Left lobe of liver (tissue), 2 donors: ENCODE measurements at places on chromosomes 1 and 21.

GRCh38 chr1:22342734-22343191, 108.9 kb upstream of the ZBTB40 start:
- no peak for DNase-seq

- DNase-seq: no peak
These were observed 75.5 kb downstream of the VPS13D start for GRCh38 chr1:12305377-12305776.

DNA sequence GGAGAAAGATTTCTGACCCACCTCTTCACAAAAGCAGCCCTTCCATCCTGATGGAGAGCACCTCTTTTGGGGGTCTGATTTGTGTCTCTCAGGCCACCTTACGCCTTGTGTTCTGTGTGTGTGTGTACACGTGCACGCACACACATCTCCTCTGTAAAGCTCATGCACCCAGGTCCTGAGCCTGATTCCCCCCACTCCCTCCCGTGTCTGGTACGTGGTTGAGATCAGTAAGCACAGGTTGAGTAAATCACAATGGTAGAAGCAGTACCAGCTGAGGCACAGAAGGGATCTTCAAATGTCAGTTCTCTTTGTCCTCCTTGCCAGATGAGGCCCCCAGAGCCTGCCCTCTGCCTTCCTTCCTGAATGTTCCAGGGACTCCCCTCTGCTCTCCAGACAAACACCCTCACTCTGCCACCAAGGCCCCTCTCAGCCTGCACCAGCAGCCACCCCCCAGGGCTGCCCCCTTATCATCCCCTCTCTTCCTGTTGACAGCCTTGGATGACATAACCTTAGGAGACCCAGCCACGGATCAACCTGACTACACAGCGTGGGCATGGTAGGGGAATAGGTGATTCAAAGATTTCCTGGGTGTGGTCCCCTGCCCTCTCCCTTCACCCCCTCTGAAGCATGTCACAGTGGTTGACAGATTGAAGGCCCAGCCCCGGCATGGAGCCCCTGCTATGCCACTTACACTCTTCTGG, 112.8 kb downstream of the HIVEP3 start:
- no peak for DNase-seq

GRCh38 chr1:170097449-170097948, 23.0 kb upstream of the KIFAP3 start:
- no peak for DNase-seq

GRCh38 chr21:29185633-29186032, 55.2 kb downstream of the MAP3K7CL start:
- no peak for DNase-seq

- DNase-seq: no peak
These were observed 2.9 kb upstream of the CENPL start for GRCh38 chr1:173827611-173828010.

GRCh38 chr1:201983380-201983805, 945 bp downstream of the RNPEP start:
- no peak for DNase-seq

DNA sequence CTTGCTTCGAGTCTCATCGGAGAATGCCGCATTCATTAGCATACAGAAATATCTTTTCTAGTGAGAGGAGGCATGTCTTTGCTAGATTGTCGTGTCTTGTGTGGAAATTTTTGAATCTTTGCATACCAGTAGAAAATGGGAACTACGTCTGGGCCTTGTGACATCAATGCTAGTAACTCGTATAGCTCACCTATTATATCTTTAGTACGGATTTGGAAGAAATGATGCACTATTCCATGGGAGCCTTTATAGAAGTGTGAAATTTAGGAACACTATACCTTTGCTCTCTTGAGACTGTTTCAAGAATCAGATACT, 835 bp downstream of the UHMK1 start:
- DNase-seq: no peak

GRCh38 chr1:230693221-230693620, 20.7 kb downstream of the AGT start:
- DNase-seq: no peak

DNA sequence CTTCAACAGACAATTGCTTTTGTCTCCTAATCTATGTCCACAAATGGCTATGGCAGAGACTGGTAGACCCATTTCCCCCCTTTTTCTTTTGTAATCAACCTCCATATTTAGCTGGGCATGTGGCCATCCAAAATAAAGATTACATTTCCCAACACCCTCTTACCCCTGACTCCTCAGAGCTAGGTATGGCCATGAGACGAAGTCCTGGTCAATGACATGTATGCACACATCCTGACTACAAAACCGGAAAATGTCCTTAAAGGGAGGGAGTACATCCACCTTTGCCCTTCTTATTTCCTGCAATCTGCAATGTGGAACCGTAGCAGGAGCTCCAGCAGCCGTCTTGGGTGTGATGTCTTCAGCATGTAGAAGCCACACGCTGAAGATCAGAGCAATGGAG, 36.2 kb upstream of the RCSD1 start:
- no peak for DNase-seq

- no peak for DNase-seq
These were observed 126.1 kb downstream of the GDAP2 start for GRCh38 chr1:117803318-117803717.

DNA sequence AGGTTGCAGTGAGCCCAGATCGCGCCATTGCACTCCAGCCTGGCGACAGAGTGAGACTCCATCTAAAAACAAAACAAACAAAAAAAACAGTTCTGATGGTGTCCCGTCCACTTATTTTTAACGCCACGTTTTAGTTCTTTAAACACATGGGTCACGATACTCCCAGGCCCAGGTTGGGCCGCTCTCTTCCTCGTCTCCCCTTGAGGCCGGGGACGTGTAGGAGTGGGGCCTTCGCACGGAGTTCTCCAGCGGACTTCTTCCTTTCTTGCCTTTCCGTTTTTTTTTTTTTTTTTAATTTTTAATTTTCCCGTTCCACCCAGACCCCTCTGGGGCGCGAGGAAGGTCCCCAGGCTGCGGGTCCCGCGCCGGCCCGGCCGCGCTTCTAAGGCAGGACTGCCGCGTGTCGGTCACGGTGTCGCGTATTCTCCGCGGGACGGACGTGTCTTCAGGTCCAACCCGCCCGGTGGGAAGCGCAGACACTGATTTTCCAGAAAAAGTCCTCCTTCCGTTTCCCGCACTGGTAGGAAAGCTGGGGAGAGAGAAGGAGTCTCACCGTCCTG, 47.5 kb upstream of the SLC19A1 start:
- DNase-seq: peak; percentile 23

DNA sequence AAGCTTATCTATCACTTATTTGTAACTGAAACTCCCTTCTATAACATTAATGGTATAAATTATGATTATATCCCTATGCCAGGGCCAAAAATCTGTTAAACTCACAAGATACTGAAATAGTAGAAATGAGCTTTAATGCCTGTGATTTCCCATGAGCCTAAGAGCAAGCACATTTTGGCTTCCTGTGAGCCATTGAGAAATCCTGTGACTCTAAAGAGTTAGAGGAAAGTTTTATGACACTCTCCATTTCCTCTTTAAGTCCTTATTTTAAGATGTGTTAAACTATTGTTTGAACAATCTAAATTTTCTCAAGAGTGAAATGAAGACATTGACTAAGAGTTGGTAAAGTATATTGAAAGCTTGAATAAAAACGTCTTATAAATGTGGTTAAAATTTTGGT, 45.6 kb downstream of the SUCO start:
- no peak for DNase-seq

DNA sequence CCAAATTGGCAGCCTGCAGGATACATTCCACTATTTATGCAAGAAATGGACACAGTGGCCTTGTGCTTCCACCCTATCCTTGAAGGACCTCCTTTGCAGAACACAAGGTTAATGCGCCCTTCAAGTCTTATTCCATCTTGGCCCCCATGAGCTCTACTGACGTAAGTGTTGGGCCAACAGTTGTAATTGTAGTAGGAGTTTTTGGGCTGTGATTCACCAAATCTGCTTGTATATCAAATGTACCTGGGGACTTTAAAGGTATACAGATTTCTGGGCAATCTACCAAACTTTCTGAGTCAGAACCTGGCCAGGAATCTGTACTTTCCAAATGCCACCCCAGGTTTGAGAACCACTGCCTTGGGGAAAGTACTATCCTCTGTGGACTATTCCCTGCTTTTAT, 100.9 kb upstream of the MARK1 start:
- no peak for DNase-seq

DNA sequence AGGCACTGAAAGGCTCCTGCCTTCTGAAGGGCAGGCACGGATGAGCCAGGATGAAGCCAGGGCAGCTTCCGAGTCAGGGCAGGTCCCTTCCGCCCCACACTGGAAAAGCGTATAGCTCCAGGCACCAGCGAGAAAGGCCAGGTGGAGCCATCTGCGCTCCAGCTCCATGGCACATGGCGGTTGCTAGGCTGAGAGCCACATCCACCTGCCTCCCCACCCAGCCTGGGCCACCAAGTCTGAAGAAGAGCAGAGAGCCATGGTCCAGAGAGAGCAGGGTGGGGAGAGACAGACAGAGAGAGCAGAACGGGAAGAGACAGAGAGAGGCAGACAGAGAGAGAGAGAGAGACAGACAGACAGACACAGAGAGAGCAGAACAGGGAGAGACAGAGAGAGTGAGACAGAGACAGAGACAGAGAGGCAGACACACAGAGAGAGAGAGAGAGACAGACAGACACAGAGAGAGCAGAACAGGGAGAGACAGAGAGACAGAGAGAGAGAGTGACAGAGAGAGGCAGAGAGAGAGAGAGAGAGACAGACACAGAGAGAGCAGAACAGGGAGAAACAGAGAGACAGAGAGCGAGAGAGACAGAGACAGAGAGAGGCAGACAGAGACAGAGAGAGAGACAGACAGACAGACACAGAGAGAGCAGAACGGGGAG, 5.2 kb downstream of the FNDC10 start:
- DNase-seq: no peak

DNA sequence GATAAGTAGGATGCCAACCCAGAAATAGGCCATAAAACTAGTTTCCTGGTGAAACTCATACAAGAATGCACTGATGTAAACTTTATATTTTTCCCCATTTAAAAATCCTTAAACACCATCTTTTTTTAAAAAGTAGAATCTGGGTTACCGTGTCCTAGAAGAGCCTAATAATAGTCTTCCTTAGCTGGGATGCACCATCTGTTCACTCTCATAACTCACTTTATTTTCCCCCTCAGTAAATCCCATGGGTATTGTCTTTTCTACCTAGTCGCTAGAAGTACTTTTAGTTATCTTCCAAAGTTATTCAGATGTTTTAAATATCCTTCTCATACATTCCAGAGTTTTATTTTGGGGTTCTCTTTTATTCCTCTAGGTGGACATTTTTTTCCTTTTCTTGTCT, 250.2 kb downstream of the PLA2G4A start:
- no peak for DNase-seq

GRCh38 chr1:43843684-43844083, 89.9 kb upstream of the ARTN start:
- DNase-seq: no peak

DNA sequence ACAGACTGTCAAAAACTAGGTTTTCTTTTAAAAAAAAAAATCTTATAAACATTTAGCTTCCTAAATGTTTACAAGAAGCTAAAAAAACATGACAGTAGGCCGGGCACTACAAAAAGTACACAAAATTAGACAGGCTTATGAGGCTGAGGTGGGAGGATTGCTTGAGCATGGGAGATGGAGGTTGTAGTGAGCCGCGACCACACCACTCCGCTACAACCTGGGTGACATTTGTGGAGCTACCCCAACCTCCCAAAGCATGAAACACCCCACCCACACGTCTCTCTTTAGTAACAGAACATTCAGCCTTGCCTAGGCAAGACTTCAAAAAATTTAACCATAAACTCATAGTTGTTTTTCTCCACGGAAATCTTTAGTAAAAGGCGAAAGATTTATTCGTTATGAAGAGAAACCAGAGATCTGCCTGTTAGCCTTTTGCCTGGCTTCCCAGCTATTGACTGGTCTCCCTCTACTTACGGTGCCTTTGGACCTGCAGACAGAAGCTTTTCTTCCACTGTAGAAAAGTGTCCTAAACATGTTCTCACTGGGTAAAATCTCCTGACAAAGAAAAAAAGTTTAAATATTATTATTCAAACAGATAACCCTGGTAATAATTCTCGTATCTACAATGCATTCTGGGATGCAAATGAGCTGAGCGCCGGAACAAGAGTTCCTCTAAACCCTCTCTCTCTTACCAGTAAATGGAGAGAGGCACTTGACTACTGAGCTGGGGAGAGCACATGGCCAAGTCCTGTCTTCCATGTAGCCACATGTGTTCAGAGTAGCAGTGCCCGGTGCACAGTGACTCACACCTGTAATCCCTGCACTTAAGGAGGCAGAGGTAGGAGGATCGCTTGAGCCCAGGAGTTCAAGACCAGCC, 9.2 kb downstream of the RNU5D-1 start:
- no peak for DNase-seq

- no peak for DNase-seq
These were observed 178.4 kb upstream of the EDN2 start for GRCh38 chr1:41662765-41663437.

- DNase-seq: no peak
These were observed 198.6 kb upstream of the EDN2 start for GRCh38 chr1:41682845-41683625.
